ENCODE measurements at places on chromosomes 3 and 15. TPM values are rescaled to one million over a fixed set of nuclear protein-coding genes. Genes with fewer than 3 reads are reported as not detected.
A peak's percentile ranks its signal among the peaks of the same experiment; 100 is the strongest.

The CPNE4 gene
- total RNA-seq = not detected

The PSTPIP1 gene
- total RNA-seq = not detected

The UPK1B gene
- not detected for total RNA-seq

DNA sequence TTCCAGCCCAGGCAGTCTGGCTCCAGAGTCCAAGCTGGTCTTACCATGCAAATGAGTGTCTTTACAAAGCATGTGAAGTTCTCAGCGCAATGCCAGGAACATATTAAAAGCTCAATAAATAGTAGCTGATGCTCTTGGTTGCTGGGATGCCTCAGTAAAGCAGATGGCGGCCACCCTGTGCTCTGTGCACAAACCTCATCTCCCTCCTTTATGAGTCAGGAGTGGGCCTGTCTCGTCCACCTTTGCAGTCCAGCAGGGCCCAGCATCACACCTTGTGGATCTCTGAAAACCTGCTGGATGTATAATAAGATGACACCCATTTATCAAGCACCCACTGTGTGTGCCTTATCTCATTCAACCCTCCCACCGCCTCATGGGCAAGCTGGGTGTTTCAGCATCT, 42.7 kb downstream of the FAM174B start:
- DNase-seq = no peak

DNA sequence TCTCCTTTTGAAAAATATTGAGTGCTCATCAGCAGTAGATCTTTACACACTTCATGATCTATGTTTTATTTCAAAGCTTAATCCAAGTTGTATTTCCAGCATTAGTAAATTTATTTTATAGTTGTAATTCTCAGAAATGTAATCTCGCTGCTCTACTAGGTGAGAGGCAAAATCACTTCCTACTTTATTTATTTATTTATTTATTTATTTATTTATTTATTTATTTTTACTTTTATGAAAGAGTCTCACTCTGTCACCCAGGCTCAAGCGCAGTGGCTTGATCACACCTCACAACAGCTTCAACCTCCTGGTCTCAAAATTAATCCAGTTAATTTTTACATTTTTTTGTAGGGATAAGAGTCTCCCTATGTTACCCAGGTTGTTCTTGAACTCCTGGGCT, 127.9 kb downstream of the CHL1 start:
- DNase-seq = no peak

DNA sequence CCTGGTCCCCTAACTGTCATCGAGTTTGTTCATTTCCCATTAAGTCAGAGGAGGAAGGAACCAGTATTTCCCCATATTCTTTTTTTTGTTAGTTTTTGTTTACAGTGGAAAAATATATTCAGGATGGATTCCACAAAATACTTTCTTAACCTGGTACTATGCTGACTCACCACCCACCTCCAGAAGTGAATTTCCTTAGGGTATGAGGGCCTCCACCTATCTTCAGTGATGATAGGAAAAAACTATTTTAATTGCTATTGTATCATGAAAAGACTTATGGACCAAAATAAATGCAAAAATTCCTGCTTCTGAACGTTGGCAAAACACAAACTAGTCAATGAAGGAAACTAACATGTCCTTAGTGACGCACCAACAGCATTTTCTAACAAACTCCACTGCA, 64.2 kb upstream of the FOXP1 start:
- DNase-seq = no peak

DNA sequence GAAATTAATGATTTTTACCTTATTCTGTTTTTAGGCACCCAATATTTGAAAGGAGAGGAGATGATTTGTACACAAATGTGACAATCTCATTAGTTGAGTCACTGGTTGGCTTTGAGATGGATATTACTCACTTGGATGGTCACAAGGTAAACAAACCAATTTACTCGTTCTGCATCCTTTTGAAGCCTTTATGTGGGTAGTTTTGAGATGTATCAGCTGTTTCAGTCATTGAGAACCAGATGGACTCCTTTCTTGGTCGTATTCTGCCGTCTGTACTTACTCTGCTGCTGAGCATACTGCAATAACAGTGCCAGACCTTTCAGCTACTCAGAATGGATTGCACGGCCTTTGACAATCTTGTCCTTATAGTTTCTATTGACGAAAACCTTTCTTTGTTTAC, 13.3 kb downstream of the DNAJB11 start:
- DNase-seq = peak; percentile 47

DNA sequence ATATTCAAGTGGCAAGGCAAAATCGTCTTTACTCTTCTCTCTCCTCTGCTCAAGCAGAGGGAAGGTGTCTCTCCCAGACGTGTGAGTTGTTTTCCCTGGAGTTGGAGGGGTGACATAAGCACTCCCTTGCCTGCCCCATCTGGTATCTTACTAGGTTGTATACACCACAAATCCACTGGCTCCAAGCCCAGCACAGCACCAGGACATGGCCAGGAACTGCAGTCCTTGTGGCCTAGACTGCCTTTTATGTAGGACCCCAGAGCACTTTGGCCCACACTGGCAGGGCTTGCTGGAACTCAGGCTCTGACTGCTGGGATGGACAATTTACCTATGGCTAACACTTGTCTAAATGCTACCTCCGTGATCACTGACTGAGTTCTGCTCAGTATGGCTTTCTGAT, 34.0 kb downstream of the DZIP3 start:
- DNase-seq = peak; percentile 19

DNA sequence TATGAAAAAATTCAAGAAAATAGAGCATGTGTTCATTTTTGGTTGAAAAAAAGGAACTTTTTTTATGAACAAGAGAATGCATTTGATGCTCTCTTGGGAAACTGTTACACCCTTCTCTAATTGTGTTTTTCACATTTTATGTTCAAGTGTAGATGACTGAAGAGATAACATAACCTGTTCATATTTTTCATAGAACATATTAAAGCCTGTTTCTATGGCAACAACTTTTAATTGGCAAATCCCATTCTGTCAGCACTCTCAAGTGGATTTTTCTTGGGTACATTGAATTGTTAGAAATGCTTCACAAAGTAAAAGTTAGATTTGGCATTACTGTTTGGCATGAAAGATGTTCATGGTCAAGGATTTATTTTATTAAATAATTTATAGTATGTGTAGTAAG, 117.5 kb downstream of the MBNL1 start:
- DNase-seq = no peak

- no peak for DNase-seq
Measured at GRCh38 chr15:56812221-56812620, 78.9 kb upstream of the ZNF280D start.
